ENCODE measurements at places on chromosomes 1 and 21.
A peak's percentile ranks its signal among the peaks of the same experiment; 100 is the strongest.

GRCh38 chr1:45405636-45406035 is 65.4 kb upstream of the MUTYH start:
- no peak for DNase-seq

DNA sequence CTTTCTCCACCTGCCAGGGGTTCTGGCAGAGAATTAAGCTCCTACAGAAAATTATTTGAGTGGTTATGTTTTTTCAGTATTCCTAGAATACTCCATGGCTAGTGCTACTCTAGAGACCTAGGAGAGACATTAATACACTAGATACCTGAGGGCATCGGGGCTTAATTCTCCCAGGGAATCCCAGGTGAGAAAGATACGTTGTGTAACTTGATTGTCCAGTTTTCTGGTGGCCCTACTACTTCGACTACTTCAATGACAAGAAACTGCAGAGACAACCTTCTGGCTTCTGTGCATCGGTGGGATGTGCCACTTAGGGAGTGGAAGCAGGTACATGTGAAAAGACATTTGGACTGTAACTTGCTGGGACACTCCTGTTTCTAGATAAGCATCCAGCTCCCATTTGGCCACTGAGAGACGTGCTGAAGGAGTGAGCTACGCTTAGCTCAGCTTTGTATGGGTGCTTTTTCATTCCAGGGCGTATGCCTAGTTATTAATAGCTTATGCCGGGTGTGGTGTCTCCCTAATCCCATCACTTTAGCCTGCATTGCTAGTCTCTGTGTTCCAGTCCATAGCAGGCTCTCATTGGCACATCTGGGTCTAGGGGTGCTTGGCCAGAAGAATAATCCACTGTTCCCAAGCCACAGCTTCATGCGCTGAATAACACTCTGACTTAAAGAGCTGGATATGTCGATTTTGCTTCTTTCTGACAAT is 300.7 kb downstream of the SIPA1L2 start:
- no peak for DNase-seq

- peak; percentile 61 for DNase-seq
These were observed 646 bp downstream of the MAPKAPK2 start for GRCh38 chr1:206685334-206685768.

DNA sequence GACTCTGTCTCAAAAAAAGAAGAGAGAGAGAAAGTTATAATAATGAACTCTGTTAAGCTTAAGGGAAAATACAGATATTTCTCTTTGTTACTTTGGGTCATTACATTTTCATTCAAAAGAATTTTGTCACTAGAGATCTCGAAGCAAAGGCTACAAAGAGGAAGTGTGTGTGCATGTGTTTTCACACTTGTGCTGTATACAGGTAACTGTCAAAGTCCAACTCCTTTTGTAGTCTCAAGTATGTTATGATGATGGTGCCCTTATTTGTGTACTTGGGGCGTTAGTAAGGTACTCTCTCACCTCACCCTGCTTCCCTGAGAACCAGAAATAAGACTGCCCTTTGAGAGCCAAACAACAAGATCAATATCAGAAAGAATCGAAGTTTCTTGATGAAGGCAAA is 152.9 kb upstream of the ZNF644 start:
- no peak for DNase-seq

- DNase-seq: no peak
These were observed 862 bp upstream of the SGIP1 start for GRCh38 chr1:66532798-66533783.

DNA sequence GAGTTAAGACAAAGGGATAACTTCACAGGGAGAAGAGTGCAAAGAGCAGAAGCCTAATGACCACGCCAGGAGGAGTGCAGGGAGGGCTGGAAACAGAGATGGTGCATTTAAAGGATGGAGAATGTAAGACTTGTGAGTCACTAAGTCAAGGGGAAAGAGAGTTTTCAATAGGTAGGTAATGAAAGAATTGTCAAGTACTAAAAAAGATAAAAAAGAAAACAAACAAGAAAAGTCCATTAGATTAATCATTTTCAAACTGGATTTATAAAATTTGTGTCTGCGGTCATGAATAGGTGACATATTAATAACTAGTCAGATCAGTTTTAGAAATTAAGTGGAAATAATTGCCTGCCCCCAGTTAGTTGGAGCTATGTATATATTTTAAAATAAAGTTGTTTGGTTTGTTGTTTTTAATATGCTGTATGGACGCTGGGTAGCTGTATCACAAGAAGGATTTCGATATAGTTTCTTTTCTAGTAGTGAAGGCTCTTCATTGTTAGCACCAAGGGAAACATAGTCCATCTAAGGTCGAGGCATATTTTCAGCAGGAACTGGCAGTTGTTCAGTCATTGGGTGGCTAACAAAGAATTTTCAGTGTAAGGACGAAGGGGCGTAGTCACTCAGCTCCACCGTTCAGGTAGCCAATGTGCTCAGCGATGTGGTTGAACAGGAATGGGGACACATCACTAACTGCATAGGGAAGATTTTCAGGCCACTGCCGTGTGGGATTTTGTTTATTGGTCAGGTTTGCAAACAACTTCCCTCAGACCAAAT is 203.0 kb downstream of the TGFB2 start:
- DNase-seq: no peak

GRCh38 chr1:150881331-150882070 is 5.1 kb upstream of the ARNT start:
- no peak for DNase-seq

DNA sequence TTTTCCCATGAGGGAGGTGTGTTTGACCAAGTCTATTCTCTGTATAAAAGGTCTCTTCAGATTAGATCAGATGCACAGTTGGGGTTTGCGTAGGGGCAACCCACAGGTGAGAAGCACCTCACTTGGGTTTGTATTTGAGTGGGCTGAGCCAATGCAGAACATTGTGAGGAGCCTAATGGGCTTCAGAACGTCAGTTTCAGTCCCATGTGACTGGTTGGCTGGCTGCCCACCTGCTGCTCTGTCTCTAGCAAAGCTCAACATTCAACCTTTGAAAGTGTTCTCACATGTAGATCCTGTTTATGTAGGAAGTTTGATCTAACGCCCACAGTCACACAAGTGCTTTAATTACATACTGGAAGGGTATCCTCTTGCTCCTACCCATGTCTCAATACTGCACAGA is 105.5 kb downstream of the FASLG start:
- no peak for DNase-seq

GRCh38 chr1:219373616-219373935 is 199.9 kb downstream of the LYPLAL1 start:
- no peak for DNase-seq

DNA sequence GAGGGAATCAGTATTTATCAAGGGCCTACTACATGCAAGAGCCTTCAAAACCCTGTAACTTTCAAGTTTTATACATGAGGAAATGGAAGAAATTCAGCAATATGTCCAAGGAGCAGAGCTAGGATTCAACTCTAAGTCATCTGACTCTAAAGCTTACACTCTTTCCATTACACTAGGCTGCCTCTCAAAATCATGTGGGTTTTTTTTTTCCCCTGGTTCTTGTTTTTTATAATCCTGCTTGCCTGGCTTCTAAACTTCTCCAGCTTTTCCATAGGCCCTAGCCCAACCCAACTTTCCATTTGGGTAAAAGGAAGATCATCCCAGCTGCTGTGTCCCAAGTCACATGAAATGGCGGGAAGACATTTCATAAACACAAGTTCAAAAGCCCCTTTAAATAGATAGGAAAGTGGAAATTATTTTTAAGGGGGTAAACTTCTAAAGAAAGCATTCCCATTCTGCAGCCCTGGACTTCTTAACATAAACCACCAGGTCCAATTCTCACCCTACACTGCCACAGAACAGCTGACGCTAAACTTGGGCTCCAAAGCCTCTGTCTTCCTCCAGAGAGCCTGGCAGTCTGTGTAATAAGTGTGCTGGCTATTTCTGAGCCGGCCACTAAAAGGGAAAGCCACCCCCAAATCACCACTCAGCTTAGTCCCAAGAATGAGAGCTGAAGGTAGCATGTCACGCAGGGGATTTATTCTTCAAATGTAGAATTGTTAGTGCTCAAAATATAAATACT is 46.9 kb downstream of the ITPKB start:
- no peak for DNase-seq

DNA sequence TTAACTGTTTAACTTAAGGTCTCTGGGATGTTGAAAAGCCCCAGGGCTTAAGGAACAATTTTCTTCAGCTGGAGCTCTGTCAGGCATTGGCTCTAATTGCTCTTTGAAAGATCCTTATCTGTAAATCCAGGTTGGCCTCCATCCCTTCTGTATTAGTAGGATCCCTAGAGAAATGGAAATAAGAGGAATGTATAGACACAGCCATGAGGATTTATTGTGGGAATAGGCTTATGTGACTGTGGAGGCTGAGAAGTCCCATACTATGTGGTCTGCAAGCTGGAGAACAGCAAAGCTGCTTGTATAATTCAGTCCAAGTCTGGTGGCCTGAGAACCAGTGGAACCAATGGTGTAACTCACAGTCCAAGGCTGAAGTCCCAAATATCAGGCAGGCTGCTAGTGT is 47.6 kb upstream of the VAV3 start:
- no peak for DNase-seq

DNA sequence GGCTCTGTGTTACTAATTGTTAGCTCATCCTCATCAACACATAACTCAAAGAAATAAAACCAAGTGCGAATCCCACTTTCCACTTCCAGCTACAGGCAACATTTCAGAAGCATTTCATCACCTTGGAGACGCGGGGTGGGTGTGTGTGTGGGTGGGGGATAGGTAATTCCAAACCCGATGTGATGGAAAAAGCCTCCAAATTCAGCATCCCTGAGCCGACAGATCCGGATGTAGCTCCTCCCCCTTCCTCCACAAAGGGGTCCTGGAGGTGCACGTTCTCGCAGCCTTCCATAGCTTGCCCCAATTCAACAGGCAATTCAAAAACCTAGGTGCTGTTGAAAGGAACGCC is 486 bp downstream of the HSPA13 start:
- no peak for DNase-seq

DNA sequence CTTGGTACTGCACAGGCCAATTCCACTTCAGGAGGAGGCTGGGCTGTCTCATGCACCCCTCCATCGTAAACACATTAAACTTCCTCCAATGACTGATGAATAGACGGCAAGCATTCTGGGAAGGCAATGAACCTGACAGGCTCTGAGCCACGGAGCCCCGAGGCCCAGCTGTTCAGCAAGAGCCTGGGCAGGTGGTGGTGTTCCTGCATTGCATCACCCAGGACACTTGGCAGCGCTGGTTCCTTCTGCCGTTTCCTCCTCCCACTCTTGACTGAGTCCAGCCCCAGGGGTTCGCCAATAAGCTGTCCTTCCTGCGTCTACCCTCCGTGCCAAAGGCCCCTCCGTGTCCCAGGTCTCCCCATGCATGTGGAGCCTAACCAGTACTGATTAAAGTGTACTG is 109.8 kb downstream of the JAK1 start:
- DNase-seq: peak; percentile 39

DNA sequence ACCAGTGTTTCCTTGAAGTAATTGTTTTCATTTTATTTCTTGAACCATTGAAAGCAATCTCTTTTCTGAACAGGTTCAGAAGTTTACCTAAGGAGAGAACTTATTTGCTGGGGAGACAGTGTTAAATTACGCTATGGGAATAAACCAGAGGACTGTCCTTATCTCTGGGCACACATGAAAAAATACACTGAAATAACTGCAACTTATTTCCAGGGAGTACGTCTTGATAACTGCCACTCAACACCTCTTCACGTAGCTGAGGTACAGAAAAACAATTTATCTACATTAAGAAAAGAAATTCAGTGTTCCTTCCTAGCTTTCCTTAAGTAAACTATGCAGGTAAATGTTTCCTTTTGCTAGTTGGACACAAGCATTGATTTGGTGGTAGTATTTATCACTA is 27.4 kb downstream of the AGL start:
- DNase-seq: no peak

DNA sequence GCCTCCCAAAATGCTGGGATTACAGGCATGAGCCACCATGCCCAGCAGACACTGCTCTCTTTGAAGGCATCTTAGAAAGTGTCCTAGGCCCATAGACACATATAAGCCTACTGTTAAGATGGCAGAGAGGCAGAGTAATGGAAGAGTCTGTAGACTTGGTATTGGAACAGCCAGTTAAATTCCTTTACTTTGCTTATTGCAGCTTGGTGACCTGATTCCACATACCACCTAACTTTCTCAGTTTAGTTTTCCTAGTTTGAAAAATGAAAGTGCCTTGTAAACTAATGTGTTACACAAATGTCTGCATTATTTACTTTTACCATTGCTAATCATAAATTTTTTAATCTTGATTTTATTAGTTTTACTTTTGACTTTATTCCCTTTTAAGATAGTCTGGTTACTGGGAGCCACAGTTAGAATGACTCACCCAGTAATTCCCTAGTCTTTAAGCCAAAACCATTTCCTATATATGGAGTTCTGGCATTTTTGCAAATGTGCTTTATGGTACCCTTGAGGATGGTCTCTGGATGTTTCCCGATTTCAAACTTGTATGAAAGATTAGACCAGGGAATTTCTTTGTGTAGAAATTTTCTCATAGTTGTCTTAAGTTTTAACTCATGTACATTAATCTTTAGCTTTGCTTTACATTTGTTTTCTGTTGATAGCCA is 6.4 kb downstream of the SMAP2 start:
- no peak for DNase-seq

- no peak for DNase-seq
These were observed 54.3 kb upstream of the IKBKE start for GRCh38 chr1:206415942-206416341.

DNA sequence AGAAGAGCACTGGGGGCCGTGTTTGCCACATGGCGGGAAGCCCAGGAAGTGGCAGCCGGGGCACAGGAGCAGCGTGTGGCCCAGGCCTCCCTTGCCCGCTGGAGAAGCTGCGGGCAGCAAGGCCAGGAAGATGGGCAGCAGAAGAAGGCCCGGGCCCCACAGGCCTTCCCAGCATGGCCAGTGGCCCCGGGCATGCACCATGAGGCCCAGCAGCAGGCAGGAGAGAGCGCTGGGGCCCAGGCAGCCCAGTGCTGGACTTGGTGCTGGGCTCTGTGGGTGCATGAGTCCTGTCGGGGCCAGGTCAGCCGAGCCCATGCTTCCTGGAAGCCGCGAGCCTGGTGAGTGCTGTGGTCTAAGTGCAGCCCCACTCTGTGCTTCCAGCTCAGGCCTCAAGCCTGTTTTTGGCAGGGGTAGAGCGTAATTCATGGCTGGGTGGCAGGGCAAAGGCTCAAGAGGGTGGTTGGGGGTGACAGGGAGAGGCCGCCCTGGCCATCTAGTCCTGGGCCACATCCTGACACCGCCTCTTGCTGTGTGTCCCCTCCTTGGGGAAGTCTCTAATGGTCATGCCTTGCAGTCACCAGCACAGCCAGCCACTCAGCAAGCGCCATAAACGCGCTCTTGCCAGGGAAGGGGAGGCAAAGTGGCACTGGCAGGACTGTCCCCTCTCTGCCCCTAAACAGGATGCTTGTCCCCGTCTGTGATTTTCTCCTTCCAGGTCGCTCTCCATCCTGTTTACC is 21.3 kb downstream of the MTHFR start:
- no peak for DNase-seq

GRCh38 chr1:223711747-223712193 is 569 bp upstream of the CAPN2 start:
- DNase-seq: no peak

GRCh38 chr1:94002046-94002787 is 93.0 kb upstream of the GCLM start:
- no peak for DNase-seq

Measured in WERI-Rb-1 (cell line).